ENCODE measurements at places on chromosomes 16 and 17.

DNA sequence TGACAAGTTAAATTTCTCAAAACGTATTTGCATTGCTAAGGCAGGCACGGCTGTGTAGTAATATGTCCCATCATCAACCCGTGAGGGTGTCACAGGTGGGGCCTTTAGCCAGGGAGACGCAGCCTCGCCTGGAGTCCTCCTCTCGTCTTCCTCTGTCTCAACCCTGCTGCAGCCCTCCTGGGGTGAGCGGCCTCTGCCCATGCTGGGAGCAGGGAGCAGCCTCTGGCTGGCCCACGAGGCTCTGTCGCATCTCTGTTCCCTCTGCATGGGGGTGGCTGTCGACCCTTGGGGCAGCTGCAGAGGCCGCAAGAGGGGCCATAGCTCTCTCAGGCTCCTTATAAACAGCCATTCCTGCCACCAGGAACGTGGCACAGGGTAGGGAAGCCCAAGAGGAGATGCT is 806 bp upstream of the SMIM5 start:
- no peak for DNase-seq

GRCh38 chr17:63623786-63624530 is 1.7 kb downstream of the MAP3K3 start:
- DNase-seq = no peak

DNA sequence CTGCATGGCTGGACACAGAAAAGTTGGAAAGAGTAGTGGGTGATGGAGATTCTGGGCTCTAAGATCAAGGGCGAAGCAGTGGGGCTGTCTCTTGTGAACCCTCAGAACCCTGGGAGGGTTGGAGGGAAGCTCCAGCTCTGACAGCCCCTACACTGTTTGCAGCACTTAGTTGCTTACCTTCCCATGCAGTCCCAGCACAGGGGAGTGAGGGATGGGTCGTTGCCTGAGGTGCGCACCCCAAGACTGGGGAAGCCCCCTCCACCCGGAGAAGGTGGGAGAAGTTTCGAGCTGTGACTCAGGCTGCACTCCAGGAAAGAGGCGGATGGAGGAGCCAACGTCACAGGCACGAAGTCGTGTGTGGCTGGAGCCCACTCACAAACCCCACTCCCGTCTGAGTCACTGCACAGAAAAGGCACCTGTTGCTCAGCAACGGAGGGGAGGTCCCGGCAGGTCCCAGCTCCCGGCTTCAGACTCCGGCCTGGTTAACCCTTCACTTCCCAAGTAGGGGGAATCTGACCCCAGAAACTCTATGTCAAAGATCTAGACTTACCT is 60.1 kb downstream of the AIPL1 start:
- no peak for DNase-seq

- no peak for DNase-seq
Observed at GRCh38 chr16:74865922-74866598, 91.4 kb upstream of the FA2H start.

DNA sequence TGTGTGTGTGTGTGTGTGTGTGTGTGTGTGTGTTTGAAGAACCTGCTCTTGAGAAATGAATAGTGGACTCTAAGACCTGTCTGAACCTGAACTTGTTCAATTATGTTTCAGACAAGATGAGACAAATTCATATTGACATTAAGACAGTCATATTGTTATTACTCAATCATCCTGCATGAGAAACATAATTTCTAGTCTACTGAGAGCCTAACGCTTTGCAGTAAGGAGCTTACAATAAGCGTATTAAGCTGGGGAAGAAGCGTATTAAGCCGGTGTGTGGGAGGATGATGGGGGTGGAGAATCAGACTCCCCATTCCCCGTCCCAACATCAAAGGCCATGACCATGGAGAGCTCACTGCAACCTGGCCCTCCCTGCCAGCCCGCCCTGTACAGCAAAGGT is 22.4 kb upstream of the MNT start:
- no peak for DNase-seq

DNA sequence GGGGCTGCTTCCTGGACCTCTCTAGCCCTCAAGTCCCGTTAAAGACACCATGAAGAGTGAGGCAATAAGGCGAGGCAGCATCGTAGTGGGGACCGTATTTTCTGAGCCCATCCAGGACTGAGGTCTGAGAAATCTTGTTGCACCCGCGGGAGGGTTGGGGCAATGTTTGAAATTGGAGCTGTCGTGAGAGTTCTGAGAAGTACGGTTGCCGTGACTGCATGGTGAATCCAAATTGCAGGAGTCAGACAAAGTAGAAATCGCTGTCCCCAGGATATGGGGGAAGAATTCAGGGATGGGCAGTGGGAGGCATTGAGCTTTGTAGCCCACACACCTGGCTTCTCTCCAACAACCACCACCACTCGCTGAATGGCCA is 42.0 kb upstream of the RPL38 start:
- DNase-seq = no peak

DNA sequence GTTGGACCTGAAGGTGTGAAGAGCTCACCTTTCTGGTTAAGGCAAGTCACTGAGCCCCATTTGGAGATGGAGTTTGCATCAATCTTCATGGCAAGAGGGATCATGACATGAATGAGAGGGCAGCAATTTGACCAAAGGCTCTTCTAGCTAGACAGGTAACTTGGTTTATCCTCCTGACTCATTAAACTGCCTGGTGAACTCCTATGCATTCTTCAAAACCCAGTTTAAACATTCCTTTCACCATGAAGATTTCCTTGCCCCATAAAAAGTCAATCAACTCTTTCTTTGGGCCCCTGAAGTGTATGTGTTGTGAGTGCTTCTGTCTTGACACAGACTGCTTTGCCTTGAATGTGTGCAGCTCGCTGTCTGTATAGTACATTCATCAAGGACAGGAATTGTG is 120.0 kb upstream of the FOXF1 start:
- DNase-seq = no peak

- DNase-seq = peak; percentile 40
Observed at GRCh38 chr17:9729034-9729650, 62.2 kb downstream of the DHRS7C start.

GRCh38 chr16:86884390-86884650 is 306.0 kb downstream of the FOXL1 start:
- no peak for DNase-seq

GRCh38 chr17:74512036-74512435 is 19.2 kb downstream of the CD300LB start:
- DNase-seq = no peak

DNA sequence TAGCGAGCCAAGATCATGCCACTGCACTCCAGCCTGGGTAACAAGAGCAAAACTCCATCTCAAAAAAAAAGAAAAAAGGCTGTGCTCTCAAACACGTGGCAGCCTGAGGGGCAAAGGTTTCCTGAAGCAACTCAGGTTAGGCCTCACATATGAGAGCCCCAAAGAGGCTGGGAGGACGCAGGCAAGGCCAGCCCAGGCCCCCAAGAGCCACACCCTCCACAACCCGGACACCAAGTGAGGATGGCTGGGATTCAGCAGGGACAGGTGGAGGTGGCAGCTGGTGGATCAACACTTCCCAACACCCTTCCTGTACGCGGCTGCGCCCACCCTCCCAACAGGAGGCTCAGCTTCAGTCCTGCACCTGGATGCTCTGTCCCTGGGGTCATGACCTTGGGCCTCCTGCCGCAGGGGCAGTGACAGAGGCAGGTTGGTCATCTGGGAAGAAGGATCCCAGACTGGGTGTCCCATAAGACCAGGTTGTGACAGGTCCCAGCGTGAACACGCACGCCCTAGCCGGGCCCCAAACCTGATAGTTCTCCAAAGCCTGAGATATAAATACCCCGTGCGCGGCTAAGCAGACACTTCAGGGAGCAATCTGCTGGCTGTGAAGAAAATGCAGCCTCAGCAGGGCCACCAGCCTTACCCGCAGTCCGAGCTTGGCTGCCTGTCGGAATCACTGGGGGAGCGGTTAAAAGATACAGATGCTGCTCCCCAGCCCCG is 78.1 kb downstream of the TIMM22 start:
- DNase-seq = no peak

DNA sequence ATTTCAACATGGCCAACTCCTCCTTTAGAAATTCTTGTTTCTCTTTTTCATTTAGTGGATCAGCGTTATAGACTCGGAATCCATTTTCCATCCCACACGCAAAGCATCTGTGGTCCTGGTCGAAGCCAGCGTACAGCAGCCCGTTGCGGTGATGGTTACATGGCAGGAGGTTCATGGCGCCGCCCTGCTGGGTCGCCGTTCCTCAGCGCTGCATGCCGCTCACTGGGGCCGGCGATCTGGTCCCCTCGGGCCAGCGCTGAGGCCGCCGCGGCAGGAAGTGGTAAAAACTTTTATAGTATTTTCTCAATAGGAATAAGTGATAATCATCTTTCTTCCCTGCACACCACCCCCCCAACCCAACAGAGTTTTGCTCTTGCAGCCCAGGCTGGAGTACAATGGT is 29.9 kb upstream of the RHOT1 start:
- DNase-seq = no peak

DNA sequence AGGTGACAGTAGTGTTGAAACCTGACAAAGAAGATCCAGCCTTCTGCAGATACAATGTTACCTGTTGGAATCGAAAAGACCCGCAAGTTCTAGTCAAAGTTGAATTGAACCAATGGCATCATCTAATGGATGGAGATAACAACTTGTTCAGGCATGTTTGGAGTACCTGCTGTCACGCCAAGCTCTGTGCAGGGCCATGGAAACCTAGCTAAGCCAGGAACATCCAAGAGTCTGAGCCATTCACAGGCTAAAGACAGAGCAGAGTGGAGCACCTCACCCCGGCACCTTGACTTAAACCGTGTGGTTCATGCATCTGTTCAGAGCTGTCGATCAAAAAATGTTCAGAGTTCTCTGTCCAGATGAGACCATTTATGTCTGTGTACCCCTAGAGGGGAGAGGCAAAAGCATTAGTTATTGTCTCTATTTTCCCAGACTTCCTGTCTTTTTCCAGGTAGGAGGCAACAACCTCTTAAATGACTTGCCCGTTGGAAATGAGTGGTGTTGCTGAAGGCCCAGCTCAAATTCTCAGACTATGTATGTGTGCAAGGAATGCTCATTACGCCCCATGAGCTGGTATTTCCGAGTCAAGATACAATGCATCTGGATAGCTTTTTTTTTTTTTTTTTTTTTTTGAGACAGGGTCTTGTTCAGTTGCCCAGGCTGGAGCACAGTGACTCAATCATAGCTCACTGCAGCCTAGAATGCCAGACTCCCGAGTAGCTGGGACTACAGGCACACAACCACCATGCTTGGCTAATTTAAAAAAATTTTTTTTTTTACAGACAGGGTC is 44.9 kb upstream of the XYLT1 start:
- DNase-seq = no peak

DNA sequence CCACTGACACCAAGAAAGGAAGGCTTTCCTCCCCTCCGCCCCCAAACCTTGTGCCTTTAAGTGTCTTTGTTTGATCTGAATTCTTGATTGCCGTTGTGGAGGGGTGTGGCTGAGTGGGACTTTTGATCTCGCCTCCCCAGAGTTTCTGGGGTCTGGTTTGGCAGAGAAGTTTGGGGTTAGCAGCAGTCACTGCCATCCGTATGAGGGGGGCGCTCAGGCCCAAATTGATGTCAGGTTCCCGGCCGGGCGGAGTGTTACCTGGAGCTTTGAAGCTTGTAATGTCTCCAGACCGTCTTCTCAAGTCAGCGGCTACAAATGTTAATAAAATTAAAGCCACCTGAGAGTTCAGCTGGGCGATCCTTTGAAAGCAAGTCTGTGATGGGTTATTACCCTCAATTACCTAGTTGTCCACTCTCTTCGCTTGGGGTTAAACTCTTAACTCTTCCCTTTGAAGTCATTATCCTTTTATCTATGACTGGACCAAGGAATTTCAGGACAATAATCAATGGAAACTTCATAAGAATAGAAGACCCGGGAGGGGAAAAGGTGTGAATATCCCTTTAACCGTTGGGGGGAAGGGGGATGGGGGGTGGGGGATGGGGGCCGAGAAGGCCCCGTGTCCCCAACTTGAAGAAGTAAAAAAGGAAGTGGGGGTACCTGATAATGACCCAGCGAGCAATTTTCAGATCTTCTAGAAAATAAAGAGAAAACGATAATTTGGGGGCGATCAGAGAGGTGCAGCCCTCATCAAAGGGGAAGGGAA is 31.8 kb upstream of the AXIN2 start:
- DNase-seq = no peak

DNA sequence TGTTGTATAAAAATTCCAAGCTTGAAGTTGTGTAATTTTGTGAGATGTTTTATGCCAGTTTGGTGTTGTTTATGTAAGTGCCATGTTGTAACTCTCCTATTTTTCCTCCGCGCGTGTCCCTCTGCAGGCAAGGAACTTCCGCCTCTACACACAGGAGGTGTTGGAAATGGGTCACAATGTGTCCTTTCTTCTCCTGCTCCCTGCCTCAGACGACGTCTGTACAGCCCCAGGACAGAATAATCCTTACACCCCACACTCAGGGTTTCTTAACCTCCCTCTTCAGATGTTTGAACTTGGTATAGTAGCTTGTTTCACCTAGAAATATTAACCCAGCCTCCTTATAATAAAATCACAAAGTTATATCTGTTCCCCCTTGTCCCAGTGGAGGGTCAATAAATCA is 111.3 kb upstream of the NOG start:
- no peak for DNase-seq

- no peak for DNase-seq
Observed at GRCh38 chr17:60318830-60319229, 73.1 kb downstream of the USP32 start.

- no peak for DNase-seq
Observed at GRCh38 chr16:84616515-84616914, 1.4 kb downstream of the COTL1 start.

DNA sequence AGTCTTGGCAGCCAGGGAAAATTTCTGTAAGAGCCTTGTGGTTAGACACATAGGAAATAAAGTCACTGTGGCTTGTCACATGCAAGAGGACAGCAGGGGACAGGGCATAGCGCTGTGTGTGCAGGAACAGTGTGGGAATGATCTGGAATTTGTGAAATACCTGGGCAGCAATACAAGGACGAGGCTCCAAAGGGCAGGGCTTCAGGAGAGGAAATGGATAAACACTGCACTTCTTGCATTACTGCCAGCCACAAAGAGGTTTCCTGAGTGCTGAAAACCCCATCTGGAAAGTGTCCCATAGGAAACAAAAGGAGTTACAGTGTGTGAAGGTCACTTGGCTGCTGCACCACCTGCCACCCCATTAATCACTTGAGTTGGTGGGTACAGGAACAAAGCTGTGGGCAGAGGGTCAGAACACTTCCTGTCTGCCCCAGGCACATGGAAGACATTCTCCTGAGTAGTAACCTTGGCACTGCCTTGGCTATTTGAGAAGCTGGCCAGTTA is 12.1 kb upstream of the HP start:
- DNase-seq = no peak

- no peak for DNase-seq
Observed at GRCh38 chr17:64038331-64039105, 18.1 kb upstream of the ICAM2 start.

DNA sequence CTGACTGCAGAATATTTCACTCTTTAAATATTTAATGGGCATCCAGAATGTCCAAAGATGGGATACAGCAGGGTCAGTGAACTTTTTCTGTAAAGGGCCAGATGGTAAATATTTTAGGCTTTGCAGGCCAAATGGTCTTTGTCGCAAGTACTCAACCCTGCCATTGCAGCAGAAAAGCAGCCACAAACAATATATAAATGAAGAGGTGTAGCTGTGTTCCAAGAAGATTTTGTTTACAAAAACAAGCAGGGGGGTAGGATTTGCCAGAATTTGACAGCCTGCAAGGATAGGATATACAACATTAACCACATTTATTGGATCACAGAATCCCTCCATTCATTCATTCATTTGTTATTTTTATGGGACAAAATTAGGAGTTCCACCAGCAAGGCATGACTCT is 435.0 kb upstream of the DYNLRB2 start:
- no peak for DNase-seq

GRCh38 chr17:77054936-77055335 is 85.8 kb upstream of the SEC14L1 start:
- DNase-seq = no peak
